Stimulated activated CD4-positive, alpha-beta T cell treated with anti-CD3 and anti-CD28 coated beads, Interleukin-2, amount 100 ng/mL, for 48 hours (primary cell): ENCODE measurements at places on chromosomes 6 and 20.

DNA sequence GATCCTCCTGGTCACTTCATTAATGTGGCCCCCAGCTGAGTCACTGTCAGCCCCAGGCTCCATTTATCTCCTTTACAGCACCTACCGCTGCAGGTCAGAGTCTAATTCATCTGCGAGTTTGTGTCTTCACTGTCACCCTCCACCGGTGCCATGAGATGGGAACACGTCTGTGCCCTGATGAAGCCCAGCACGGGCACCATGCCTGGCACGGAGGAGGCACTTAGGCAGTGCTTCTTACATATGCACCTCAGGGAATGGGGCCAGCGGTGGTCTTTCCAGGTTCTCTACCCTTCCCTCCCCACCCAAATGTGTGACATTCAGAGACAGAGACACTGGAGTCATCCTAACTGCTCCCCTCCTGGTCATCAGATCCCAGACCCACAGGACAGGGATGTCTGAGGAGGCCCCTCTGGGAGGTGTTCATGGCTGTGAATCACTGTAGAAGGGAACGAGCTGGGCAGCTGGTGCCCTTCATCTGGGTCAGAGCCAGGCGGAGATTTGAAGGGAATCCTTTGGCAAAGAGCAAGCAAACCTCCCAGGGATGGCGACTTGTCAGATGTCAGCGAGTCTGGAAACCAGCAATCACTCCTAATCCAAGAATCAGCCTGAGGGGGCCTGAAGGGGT, 364.6 kb downstream of the PREX1 start:
- DNase-seq = no peak

GRCh38 chr6:25042536-25042935, 106.8 kb upstream of the RIPOR2 start:
- no peak for DNase-seq

DNA sequence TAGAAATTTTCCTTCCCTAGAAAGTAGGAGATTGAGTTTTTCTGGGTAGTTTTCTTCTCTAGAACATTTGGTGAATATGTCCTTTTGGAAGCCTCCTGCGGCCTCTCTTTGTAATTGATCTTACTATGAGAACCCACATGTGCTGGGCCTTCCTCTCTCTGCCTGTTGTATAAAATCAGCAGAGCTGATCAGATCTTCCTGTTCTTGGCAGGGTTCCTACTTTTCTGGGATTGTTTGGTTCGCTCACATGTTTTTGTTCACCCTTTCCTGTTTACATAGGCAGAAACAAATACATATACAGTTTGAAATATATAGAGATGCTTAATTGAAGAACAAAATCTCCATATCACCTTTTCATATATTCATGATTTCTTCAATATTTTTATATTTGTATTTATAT, 57.8 kb downstream of the IL22RA2 start:
- DNase-seq = no peak

- no peak for DNase-seq
These were observed 200.4 kb upstream of the FBXL4 start for GRCh38 chr6:99148111-99148510.

- no peak for DNase-seq
These were observed 3.5 kb upstream of the EPB41L1 start for GRCh38 chr20:36150847-36151539.

- DNase-seq = no peak
These were observed 15.4 kb upstream of the L3MBTL1 start for GRCh38 chr20:43492101-43492500.

DNA sequence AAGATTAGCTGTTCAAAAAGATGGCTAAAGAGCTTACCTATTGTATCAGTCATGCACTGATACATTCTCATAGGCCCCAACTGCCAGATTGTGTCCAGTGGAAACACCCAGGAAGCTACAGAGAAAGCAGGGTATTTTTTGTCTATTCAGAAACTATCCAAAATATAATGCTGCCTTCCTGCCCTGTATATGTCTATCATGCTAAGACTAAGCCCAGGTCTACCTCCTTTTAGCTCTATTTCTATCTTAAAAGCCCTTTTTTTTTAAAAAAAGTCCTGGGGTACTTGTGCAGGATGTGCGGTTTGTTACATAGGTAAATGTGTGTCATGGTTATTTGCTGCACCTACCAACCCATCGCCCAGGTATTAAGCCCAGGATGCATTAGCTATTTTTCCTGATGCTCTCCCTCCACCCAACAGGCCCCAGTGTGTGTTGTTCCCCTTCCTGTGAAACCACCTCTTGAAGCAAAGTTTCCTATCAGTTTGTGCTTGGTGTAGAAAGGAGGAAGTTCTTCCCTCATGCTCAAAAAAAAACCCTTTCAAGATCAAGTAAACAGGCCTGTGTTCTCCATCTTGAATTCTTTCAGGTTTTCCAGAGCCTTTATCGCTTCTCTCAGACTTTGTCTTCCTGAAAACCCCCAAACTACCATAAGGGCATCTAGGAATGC, 514 bp downstream of the DEFB129 start:
- no peak for DNase-seq
